ENCODE measurements at places on chromosomes 5 and 9.

- DNase-seq, result no peak
These were observed 82.0 kb upstream of the PCAT7 start for GRCh38 chr9:94472806-94473360.

- no peak for DNase-seq
These were observed 2.6 kb upstream of the PBX3 start for GRCh38 chr9:125744616-125745015.

DNA sequence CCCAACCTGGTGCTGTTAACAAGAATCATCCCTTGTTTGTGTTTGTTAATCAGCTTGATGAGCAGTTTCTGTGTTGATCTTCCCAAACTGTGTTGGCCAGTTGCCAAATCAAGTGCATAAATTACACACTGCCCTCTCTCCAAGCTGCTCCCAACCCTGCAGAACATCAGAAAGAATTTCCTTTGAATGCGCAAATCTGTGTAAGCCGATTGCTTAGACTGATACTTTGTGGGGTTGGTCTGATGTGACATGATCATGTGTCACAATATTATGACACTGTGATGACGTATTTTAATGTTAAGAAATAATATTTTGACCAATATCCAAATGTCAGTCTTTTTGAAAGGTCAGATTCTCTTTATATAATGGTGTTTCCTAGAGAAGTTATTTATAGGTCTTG is 766.4 kb upstream of the WWC1 start:
- DNase-seq, result no peak

GRCh38 chr5:32233696-32234447 is 59.8 kb upstream of the GOLPH3 start:
- no peak for DNase-seq

GRCh38 chr5:109105631-109106267 is 304.0 kb downstream of the PJA2 start:
- no peak for DNase-seq

- DNase-seq, result peak; percentile 40
These were observed 4.8 kb downstream of the SUB1 start for GRCh38 chr5:32589942-32590869.

- no peak for DNase-seq
These were observed 466.1 kb downstream of the PTPRD start for GRCh38 chr9:10146517-10147331.

- DNase-seq, result peak; percentile 41
These were observed 47.1 kb downstream of the SEMA5A start for GRCh38 chr5:9498541-9499497.

DNA sequence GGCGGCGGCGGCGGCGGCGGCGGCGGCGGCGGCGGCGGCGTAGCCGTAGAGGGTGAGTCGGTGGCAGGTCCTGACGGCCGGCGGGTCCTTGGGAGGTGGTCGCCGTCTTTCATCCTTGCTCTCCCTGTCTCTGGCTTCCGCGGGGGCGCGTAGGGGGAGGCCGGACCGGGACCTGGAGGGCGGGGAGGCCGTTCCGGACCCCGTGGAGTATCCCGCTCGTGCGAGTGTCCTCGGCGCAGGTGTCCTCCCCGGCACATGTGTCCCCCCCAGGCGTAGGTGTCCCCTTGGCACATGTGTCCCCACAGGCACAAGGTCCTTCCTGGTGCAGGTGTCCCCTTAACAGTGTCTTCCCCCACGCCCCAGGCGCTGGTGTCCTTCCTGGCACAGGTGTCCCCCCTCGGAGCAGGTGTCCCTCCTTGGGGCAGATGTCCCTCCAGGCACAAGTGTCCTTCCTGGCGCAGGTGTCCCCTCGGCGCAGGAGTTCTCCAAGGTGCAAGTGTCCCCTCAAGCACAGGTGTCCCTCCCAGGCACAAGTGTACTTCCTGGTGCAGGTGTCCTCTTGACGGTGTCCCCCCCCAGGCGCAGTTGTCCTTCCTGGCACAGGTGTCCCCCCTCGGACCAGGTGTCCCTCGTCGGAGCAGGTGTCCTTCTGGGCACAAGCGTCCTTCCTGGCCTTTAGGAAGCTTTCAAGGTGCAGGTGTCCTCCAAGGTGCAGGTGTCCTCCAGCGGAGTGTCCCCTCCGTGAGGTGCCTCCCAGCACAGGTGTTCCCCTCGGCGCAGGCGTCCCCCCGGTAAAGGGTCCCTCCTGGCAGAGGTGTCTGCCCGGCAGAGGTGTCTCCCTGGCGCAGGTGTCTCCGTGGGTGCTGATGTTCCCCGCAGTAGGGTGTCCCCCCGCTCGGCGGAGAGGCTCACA is 519 bp downstream of the EXOC3 start:
- peak; percentile 65 for DNase-seq

DNA sequence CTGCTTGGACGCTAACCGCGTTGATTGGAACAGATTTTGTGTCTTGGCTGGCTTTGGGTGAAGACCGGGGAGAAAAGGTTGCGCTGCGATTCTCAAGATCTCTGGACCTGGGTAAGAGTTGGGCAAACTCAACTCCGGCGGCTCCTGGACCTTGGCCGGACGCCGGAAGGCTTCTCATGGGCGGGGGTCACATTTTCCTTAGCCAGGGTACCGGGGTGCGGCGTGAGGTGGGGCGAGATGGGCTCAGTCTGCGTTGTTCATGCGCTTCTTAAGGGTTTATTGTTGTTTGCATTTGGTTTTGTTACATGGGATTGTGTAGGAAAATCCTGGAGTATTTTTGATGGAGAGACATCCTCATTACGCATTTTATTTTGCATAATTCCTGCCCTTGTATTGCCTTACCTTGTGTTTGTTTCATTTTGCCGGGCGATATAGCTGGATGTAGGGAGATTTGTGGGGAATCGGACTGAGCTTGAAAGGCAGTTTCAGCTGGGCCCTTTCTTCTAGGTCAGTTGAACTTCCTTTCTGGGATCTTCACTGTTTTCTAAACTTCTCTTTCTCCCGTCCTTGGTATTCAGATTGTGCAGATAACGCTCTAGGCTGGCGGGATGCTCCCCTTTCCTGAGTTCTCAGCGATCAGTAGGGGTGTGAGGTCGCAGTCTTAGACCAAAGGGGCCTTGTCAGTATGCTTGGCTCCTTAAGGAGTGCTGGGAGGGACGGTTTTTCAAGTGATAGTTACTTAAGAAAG is 524 bp downstream of the MEGF10 start:
- DNase-seq, result no peak

DNA sequence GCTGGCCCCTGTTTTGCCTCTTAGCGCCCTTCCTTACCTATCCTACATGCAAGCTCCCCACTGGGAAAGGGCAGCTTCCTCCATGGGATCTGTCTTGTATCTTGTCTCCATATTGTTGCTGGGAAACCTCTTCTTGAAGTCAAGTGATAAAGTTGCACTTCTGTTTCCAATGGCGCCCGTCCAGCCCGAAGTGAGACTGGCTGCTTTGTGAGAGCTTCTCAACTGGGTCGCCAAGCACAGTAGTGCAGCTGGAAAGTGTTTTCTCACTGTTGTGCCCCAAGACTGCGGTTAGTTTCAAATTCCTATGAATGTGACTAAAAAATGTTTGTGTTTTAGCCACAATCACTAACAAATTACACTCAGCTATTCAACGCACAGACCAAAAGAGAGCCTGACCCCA is 506.6 kb upstream of the MPDZ start:
- DNase-seq, result no peak

DNA sequence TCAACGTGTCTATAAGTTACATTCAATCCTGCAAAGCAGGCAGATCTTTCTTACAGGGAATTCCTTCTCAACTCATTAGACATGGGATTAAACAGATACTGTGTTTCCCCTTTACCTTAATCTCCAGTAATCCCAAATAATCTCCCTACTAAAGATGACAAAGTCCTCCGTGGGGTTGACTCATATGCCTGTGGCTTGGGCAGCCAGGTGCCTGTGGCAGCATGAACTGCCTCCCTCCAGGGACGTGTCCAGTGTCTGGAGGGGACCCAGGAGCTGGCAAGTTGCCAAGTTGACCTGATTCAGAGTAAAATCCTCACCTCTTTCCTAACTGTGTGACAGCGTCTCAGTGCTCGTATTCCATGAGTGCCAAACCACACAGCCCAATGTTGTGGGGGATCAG is 94.6 kb upstream of the PTCH1 start:
- DNase-seq, result no peak

GRCh38 chr5:111063709-111064322 is 7.7 kb upstream of the TSLP start:
- DNase-seq, result peak; percentile 10

DNA sequence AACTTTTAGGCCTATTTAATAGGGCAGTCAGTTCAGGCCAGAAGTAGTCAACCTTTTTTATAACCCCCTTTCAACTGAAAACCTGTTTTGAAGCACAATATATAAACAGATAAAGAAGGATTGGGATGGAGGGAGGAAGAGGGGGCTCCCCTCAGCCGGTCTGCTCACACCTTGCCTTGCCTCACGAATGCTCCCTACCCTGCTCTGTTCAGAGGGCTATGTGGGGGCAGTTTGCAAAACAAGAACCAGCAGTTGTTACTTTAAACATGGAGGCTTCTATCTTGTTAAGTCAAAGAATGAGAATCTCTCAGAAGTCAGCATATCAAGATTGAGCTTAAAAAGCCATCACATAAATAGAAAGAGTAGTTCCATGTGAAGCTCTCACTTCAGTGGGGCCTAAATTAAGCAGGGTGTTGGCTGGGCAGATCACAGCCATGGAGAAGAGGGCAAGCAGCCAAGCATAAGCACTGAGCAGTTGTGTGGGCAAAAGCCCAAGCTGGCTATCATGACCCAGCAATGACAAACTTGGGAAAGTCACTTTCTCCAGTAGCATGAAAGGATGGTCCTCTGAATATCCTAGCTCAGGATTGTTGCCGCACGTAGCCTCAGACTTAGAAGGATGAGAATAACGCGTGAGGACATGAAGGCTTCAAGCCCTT is 70.6 kb downstream of the ALDH1A1 start:
- no peak for DNase-seq

DNA sequence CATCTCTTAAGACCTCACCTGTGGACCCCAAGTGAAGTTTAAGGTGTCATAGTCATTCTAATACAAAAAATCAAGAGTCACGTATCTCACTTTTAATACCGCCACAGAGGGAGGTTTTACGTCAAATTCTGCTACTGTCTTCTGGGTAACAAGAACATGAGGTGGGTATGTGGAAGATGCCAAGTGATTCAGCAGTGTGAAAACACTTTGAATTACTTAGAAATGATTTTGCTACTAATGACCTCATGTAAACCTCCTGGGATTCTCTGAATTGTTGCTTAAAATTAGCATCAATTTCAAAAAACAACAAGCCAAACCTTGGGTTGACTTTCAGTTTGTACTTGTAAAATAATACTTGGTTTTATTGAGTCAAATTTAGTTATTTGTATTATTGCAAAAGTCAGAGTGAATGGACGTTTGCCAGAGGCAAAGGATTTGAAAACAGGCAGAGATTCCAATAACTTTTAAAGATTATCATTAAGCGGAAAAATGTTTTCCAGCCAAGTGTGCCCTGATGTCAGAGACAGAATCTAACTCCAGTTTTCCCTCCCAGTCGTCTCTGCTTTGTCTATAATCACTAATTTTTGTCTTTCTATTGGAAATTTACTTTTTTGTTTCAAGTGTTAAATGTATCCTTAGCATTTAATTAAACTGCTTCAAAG is 8.8 kb downstream of the DMRT2 start:
- no peak for DNase-seq

DNA sequence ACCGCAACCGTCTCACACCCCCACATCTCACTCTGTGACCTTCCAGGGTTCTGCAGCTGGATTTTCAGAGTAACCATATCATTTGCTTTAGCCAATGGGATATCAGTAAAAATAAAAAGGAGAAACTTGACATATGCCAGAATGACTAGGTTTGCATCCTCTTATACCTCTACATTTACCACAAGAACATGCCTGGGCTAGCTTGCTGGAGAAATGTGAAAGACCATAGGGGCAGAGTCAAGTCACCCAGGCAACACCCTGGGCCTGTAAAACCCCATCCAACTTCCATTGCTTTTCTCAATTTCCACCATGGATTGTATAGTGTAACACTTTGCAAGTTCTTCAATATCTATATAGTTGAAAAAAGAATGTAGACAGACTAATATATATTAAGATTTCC is 731.1 kb downstream of the PTPRD start:
- DNase-seq, result no peak

DNA sequence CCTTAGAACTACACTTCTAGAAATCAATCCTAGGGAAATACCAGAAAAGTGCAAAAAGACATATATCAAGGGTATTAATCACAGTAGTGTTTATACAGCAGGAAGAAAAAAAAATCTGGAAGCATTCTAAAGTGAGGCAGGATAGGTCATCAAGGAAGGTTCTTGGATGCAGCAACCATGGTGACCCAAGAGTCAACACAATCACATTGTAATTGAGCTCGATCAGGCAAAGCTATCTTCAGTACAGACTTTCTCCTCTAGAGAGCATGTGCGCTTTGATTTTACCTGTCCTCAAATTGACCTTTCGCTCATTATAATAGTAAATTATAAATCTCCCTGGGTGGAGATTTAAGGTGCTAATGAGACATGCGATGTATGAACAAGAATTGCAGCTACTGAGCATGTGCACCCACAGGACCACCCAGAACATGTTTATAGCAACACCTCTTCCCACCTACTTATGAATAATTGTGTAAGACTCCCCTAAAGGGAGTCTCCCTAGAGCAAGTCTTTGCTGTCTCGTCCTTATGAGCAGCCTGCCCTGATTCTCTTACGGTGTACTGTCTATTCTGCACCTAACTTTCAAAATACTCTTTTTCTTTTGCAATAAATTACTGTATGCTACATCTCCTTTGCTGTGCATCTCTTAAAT is 297.7 kb downstream of the ATPSCKMT start:
- no peak for DNase-seq

DNA sequence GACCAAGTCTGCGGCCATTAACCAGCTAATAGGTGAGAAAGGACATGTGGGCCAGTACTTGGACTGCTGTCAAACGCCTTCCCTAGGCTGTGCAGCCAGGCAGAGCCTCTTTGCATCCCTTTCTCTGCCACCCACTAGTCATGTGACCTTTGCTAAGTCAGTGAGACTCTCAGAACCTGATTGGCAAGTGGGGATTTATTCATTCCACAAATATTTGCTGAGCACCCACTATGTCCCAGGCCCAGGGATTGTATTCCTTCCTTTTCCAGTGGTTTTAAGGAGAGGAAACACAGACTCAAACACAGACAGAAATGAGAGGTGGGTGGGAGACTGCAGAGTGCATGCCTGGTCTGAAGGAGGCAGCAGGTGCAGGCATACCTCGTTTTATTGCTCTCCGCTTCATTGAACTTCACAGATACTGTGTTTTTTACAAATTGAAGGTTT is 71.6 kb upstream of the GALNT10 start:
- DNase-seq, result peak; percentile 37

DNA sequence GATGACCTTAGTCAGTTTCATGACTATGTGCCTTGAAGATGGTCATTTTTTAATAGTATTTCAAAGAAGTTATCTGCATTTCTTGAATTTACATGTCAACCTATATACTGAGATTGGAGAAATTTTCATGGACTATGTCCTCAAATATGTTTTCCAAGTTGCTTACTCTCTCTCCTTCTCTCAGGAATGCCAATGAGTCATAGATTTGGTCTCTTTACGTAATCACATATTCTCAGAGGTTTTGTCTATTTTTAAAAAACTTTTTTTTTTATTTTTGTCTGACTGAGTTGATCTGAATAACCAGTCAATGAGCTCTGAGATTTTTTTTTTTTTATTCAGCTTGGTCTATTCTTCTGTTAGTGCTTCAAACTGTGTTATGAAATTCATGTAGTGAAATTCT is 374.7 kb upstream of the GRIN3A start:
- no peak for DNase-seq

GRCh38 chr5:127586066-127586770 is 62.7 kb upstream of the CTXN3 start:
- no peak for DNase-seq

- DNase-seq, result no peak
These were observed 6.9 kb downstream of the MRPL22 start for GRCh38 chr5:154947778-154948177.
